Stimulated activated naive CD4-positive, alpha-beta T cell (primary cell): ENCODE measurements at places on chromosomes 3 and 15.

GRCh38 chr3:45980819-45981218, 14.8 kb downstream of the FYCO1 start:
- no peak for DNase-seq

DNA sequence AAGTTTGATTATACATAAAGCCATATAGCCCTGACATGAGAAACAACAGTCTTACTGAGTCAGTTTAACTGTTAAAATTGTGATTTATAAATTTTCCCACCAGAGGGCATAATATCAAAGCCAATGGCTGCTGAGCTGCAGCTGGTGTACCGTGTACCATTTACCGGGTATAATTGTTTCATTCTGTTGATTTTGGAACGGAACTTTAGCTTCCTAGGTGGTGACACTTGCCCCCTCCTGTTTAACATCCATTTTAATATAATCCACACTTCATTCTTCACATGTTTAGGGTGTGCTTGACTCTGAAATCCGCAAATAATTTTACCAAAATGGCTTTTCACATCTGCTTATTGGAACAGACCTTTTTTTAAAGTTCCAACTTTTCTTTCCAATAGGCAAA, 72.8 kb downstream of the SLC9A9 start:
- peak; percentile 0 for DNase-seq

GRCh38 chr15:66169625-66170024, 83.9 kb downstream of the MEGF11 start:
- no peak for DNase-seq

DNA sequence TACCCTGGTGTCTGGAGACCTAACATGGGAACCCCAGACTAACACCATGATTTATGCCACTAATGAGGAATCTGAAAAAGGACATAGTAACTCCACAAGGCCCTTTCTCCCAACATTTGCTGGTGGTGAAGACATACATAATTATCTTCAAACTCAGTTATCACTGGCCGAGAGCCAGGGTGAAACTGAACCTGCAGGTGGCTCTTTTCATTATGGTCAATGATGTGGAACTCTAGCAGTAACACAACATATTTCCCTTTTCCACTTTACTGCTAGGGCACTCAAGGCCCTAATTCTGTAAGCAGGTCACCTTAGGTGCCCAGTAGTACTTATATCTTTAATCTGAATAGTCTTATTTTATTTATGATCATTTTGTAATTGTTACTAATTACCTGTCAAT, 326.4 kb upstream of the SATB1 start:
- no peak for DNase-seq

DNA sequence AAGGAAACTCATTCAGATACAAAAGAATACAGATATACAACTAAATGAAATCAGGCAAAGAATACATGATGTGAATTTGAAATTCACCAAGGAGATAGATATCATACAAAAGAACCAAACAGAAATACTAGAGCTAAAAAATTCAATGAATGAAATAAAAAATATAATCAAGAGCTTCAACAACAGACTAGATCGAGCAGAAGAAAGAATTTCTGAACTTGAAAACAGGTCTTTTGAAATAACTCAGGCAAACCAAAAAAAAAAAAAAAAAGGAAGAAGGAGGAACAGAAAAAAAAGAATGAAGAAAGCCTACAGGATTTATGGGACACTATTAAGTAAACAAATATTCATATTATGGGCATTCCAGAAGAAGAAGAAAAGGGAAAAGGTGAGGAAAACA, 137.8 kb downstream of the DMXL2 start:
- DNase-seq = no peak

- no peak for DNase-seq
Measured at GRCh38 chr3:190892395-190892902, 30.0 kb upstream of the GMNC start.

DNA sequence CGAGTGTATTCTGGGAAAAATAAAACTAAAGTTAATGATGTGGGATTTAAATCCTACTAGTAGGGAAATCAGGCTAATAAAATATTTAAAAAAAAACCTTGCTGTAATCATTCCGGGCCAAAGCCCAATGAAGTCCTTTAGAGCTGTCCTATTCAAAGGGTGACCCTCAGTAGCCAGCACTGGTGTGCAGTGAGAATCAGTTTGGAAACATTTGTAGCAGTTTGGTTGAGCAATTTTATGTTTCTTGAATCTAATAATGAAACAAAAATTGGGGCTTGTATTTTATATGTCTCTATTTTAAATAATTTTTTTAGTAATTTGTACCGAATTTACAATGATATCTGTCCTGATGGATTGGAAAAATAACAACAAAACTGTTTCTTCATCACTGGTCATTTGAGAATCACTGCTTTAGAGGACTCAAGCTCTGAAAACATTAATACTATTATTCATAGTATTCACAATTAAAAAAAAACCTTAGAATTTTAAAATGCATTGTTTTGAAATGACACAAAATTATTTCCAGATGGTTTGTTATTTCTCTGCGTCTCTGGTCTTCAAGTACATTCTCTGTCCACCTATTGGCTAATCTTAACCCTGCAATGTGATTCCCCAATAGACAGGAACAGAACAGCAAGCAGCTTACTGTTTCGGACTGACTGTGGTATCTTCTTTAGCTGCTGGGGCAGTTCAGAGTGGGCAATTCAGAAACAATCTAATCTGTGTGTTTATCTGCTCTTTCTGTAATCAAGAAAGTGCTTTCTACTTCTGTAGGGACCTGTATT, 71.2 kb downstream of the OTOL1 start:
- no peak for DNase-seq

- no peak for DNase-seq
Measured at GRCh38 chr3:50303013-50303815, at the start of gene HYAL1. Gene HYAL1 (minus strand): TSS chr3:50303574. CDS start chr3:50302956, 618 bp downstream.

DNA sequence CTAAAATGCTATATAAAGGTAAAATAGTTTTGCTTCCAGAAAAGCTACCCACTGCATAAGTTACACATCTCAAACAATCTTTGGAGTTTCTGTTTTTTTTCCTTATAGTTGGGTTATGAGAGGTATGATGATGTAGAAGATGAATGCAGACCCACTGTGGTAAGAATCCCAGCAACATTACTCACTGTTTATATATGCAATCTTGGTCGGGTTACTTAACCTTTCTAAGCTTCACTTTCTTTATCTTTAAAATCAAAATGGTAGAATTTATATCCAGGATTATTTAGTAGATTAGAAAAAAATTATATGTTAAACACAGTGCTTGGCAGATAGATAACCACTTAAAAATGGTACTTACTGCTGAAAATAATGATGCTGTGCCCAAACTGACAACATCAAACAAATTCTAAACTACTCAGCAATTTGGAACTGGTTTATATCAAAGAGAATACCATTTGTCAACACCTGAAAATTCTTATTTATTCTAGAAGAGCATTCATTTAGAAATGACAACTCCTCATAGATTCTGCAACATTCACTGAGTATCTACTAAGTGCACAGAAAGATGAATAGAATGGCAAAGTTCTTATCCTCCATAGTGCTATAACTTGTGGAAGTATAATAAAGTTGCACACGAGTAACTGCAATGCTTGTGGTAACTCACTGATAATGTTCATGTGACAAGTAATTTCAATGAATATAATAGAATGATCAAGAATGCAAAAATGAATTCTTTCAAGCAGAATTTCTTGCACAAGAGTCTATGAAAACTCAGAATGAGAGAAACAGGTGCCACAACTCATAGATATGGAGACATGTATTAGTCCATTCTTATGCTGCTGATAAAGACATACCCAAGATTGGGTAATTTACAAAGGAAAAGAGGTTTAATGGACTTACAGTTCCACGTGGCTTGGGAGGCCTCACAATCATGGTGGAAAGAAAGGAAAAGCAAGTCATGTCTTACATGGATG, 129.0 kb upstream of the SLC7A14 start:
- DNase-seq = no peak

- DNase-seq = no peak
Measured at GRCh38 chr3:108097322-108098002, 6.6 kb upstream of the CD47 start.

GRCh38 chr3:47010111-47010712, 30.7 kb downstream of the NBEAL2 start:
- no peak for DNase-seq

- no peak for DNase-seq
Measured at GRCh38 chr3:152245498-152246170, 23.1 kb upstream of the MBNL1 start.

DNA sequence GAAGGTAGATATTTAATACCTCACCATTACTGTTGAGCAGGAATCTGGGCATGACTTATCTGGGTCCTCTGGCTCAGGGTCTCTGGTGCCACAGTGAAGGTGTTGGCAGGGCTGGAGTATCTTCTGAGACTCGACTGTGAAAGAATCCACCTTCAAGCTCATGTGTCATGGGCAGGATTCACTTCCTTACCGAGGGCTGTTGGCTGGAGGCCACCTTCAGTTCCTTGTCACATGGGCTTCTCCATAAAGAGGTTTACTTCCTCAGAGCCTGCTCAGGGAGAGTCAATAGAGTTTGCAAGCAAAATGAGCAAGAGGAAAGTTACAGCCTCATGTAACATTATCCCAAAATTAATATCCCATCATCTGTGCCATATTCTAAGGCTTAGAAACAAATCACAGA, 459.5 kb downstream of the NR2F2 start:
- DNase-seq = no peak

- no peak for DNase-seq
Measured at GRCh38 chr15:88636654-88637053, 2.2 kb upstream of the ISG20 start.

- no peak for DNase-seq
Measured at GRCh38 chr3:75294124-75294523, 370.0 kb upstream of the FRG2C start.
